ENCODE measurements at places on chromosomes 12 and 14.
A peak's percentile ranks its signal among the peaks of the same experiment; 100 is the strongest.

GRCh38 chr12:103745962-103746361 lies 95.1 kb downstream of the NT5DC3 start:
- no peak for DNase-seq

- DNase-seq = no peak
These were observed 15.5 kb upstream of the ANO4 start for GRCh38 chr12:100778967-100779590.

DNA sequence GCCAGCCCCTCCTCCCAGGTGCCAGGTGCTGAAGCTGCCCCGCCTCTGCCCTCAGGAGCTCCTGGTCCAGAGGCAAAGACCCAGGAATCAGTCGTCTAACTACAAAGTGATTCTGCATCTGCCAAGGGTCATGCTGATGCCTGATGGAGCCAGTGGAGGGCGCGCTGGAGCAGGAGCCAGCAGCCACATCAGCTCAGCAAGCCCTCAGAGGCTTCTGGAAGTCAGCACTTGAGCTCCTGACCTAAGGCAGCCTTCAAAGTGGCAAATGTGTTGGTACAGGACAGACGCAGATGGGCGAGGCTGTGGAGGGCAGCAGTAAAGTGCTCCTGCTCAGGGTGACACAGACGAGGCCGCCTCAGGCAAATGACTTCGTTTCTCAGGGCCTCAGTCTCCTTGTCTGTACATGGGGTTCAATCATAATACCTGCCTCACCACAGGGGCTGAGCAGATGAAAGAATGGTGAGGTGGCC lies 10.9 kb downstream of the C12orf43 start:
- DNase-seq = peak; percentile 55

- no peak for DNase-seq
These were observed 35.1 kb downstream of the CCNK start for GRCh38 chr14:99516156-99516870.

DNA sequence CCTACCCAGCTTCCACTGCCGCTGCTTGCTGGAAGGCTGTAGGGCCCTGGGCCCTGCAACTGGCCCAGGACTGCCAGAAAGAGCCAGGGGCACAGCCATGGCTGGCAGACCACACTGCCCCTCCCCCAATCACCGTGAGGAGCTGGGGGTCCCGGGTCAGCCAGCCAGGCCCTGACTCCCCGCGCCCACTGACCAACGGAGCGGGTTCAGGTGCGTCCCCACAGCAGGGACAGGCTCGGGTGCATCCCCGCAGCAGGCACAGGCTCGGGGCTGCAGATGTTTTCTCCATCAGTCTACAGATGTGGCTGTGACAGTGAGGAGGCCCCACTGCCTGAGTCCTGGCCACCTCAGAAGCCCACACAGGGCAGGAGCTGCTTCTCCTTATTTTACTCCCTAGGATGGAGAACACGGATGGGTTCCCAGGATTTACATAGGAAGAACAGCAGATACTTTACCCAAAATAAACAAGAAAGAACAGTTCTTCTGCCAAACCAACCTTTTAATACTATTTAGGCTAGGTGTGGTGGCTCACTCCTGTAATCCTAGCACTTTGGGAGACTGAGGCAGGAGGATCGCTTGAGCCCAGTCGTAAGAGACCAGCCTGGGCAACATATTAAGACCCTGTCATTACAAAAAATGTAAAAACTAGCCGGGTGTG lies 61.1 kb downstream of the TESC start:
- DNase-seq = no peak

DNA sequence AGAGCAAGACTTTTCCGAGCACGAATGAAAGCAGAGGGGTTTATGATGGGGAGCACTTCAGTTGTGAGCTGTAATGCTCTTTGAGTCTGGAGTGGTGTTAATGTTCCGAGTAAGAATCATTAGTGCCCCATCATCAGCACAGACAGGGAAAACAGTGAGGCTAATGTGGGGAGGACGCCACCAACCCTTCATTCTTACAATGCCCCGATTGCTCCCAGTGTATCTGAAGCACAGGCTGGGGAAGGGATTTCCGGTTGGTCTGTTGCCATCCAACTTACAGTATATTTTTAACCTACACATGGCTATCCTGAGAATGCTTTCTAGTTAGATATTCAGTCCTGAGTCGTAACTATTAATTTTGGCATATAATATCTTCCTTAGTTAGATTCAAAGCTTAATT lies 141.6 kb downstream of the APAF1 start:
- no peak for DNase-seq

DNA sequence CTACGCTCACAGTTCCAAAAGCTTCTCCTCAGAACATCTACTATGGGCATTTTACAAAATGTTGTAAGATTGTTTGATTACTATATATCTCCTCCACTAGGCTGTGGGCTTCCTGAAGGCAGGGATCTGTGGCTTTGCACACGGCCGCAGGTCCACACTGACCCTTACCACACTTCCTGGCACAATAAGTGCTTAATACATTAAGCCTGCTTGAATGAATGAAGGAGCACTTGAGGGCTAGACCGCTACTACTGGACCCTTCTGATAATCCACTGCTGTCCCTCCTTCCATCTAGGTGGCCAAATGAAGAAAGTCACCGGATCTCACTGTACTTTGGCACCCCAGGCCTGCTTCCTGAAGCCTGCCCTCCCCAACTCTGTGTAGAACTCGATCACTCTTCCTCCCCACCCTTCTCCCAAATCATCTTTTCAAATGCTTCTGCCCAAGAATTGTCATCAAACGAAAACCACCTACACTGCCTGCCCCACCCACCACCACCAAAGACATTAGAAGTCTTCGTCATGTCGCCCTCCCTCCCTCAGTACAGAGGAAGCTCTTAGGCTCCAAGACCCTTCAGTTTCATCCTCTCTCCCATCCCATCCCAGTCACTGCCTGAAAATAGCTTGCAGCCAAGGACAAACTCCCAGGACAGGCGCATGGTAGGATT lies 596 bp upstream of the ZBTB39 start:
- no peak for DNase-seq

DNA sequence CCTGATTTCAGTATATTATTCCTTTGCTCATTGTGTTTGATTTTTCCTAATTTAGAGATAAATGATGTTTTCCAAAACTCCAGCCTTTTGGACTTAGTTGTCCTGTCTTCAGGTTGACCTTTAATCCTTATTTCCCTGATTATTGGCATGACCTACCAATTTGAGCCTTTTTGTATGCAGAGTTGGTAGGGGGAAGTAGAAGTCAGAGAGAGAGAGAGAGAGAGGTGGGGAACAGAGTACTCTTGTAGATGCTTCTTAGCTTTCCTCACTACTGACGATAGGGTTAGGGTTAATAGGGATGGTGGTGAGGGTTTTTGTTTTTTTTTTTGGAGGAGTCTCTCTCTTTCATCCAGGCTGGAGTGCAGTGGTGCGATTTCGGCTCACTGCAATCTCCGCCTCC lies 38.6 kb downstream of the TBC1D15 start:
- DNase-seq = no peak

- no peak for DNase-seq
These were observed 48.9 kb downstream of the C14orf132 start for GRCh38 chr14:96088074-96088473.

DNA sequence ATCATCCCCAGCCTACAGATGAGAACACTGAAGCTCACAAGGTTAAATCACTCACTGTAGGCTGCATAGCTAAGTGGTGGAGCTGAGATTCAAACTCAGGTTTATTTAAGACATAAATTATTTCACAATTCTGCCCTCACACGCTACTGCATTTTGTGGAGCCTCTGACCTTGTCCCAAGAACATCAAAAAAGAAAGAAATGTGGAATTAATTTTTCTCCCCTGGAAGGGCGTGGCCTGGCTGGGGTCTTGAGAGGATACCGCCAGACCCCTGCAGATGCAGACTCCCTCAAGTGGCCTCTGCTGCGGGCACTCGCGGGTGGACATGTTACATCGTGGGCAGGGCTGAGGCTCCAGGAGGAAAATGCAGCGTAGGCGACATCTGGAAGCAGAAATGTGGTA lies 40.6 kb downstream of the LTBP2 start:
- peak; percentile 77 for DNase-seq

DNA sequence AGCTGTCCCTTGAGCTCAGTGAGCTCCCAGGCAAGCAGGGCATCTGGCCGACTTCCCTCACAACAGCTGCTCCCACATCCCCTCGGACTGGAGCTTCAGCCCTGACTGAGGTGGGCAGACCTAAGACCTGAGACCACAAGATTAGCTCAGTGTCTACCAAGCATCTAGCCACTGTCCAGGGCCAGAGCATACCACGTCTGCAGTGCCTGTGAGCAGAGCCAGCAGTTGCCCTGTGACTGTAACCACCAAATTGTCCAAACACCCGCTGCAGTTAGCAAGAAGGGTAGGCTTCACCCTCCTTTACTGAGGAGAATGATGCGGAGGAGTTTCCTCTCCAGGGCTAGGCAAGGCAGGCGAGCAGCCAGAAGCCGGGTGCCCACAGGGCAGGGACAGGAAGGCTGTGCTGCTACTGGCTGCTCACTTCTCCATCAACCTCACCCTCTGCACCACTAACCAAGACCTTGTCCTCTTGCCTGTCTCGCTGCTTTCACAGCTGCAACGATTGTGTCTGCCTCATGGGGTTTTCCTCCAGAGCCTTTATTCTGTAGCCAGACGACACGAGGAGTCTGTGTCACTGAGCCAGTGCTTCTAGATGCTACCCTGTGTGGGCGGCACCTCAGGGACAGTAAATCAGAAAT lies 53.9 kb downstream of the ANAPC7 start:
- DNase-seq = peak; percentile 33

DNA sequence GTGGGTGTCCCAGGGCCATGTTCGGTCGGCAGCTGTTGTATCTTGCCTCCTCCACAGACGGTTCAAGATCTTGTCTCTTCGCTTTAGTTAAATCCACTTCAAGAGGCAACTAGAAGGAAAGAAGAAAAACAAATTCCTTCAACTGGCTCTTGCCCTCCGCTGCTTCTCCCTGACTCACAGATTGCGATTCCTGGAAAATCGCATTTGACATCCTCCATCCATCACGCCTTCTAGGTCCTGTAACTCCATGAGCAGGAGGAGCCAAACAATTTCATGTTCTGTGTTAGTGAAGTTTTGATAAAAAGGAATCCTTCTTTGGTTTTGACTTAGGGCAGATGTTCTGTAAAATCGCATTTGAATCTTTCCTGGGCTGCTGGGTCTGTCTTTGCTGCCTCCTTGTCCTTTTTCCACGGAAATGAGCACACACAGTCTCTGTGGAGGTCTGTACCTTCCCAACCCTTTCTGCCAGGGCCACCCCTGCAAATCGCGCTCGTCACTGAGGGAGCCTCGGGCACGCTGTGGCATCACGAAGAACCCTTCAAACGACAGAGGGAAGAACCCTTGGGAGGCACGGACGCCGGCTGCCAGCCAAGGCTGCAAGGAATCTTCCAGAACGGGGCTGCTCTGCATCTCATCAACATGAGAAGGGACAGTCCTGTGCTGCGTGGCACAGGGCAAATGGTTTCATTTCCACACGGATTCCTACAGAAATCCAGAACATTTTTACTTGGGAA lies 32.6 kb downstream of the RAD52 start:
- no peak for DNase-seq

DNA sequence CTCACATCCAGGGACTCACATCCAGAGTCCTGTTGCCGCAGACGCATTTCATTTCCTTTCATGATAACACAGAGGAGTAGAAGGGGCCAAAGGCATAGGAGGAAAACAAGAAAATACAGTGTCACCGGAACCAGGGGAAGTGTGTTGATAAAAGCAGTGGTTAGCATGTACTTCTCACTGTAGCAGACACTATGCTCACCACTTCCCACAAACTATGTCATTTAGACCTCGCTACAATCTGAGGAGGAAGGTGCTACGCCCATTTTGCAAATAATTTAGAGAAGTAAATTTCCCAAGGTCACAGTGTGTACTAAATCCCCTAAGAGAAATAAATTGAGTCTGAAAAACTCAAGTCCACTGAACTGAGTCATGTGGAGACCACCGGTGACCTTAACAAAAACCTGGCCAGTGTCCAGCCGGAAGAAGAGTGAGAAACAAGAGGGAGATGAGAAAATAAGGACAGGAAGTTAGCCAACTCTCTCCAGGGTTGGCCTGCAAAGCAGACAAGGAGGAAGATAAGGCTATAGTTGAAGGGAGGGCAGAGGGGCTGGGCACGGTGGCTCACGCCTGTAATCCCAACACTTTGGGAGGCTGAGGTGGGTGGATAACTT lies 25.8 kb upstream of the TMCC3 start:
- peak; percentile 42 for DNase-seq

DNA sequence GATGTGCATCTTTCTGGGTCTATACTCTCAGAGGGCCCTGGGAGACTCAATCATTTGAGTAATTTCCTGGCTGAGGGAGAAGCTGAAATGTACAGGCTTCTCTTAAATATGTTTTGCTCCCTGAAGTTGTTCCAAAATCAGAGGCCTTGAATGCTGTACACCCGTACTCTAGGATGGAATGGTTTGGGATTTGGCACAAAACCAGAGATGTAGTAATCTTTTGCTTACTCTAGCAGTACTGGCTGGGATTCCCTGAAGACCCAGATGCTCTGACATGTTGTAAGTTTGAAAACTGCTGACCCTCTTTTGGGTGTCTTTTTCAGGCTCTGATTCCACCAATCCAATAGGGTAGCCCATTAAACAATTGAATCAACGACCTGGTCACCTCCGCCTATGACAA lies 10.4 kb downstream of the ACACB start:
- peak; percentile 45 for DNase-seq

DNA sequence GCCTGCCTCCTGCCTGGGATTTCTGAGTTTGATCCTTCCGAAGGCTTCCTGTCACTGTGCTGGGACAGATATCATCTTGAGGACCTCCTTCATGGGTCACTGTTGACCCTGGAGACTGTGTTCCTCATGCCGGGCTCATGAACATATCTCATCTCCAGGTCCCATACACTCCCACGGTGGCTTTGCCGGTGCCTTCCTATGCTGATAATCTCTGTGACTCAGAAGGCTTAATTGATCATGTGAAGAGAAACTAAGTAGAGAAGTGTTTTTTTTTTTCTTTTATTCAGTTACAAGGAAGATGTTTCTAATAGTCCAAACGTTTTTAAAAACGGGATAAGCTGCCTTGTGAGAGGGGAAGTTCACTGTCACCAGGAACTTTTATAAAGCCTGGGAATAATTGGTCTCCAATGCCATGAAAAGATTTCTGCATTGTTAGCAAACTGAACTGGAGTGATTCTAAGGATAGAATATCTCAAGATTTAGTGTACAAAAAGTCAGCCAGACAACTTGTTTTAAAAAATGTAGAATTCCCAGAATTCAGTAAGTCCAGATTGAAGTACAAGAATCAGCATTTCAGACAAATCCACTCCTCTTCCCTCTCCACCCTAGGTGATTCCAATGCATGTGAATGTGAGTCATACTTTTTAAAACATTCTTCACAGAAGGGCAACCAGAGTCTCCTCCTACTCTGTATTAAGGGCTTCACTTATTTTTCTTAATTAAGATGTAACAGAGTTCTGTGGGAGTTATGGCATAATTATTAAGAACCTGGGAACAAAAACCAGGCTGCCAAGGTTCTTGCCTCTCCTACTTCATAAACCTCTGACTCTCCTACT lies 139.8 kb upstream of the LGR5 start:
- DNase-seq = no peak

- DNase-seq = no peak
These were observed 287.7 kb upstream of the RTL1 start for GRCh38 chr14:101191101-101191720.

Data from fibroblast of pulmonary artery (primary cell).